NCI-H1417 treated with DMSO at 0.1 percent for 48 hours (cell line): ENCODE measurements at places on chromosomes 1 and 21.

GRCh38 chr1:178094739-178095645, 1.1 kb downstream of the RASAL2 start:
- DNase-seq = no peak

DNA sequence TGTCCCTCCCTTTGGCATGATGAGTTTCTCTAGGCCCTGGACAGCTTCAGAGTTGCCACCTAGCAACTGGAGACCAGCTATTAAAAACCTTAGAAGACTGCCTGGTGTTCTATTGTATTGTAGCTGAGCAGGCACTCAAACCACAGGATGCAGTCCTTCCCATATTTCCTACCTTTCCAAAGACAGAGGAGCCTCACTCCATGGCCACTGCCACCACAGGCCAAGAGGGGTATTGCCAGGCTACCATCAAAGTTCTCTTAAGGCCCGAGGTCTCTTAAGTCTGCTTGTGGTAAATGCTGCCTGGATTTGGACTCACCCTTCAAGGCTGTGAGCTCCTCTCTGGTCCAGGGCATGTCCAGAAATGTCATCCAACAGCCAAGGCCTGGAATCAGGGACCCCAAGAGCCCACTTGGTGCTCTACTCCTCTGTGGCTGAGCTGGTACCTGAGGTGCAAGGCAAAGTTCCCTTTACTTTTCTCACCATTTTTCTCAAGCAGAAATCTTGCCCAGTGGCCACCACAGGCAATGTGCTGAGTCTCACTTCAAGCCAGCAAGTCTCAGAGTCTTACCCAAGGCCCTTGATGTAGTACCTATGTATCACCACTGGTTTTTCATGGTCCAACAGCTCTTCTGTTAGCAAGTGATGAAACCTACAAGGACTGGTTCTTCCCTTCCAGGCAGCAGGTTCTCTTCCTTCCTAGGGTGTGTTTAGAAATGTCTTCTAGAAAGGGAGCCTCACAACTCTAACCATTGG, 269.4 kb downstream of the AMY1C start:
- DNase-seq = no peak

DNA sequence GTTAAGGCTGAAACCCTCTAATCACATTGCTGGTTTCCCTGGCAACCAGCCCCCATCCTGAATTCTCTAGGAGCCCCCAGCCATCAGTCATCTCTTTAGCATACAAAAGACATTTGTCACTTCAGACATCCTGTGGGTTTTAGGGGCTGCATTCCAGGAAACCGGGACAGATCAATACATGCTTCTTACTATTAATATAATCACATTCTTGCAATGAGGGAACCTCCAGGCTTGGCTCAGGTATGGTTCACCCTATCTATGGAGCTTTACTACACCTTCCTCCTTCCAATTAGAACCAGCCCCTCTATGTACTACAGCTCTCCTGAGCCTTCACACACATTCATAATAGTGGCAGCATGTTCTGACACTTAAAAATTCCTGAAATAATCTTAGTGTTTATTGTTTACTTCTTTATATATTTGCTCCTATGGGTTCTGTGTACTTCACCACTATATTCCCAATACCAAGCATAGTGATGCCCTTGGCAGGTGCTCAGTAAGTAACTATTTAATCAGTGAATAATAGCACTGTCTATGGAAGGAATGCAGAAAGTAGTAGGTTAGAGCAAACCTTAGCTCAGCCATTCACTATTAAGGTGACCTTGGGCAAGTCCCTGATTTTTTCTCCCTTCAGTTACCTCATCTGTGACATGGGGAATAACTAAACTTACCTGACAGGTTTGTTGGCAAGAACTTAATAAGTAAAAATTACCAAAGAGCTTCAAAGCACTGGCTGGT, 59.6 kb downstream of the ZNF678 start:
- DNase-seq = no peak

DNA sequence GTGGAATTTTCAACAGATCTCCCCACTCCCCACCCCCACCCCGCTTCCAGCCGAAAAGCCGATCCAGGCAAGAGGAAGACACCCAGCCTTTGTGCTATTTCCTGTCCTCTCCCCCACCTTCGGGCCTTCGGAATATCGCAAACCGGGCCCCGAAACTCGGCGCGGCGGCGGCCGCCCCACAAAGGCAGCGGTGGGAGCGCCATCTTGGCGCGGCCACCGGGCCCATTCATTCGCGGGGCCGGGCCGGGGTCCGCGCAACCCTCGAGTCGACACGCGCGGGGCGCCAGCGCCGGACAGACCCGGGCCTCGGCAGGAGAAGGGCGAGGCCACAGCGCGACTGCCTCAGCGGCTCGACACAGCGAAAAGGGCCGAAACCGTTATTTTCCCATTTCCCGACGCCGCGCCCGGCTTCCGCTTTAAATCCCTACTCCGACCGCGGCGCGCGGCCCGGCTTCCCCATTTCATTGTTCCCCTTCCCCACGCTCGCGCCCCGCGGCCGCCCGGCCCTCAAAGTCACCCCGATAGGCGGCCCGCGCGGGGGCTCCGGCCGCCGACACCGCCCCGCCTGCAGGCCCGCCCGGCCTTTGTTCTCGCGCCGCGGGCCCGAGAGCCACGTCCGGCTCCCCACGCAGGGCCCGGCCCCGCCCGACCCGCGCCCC, 911 bp downstream of the GNB1 start:
- no peak for DNase-seq

GRCh38 chr1:245996811-245997210, 510.3 kb downstream of the SMYD3 start:
- DNase-seq = no peak

DNA sequence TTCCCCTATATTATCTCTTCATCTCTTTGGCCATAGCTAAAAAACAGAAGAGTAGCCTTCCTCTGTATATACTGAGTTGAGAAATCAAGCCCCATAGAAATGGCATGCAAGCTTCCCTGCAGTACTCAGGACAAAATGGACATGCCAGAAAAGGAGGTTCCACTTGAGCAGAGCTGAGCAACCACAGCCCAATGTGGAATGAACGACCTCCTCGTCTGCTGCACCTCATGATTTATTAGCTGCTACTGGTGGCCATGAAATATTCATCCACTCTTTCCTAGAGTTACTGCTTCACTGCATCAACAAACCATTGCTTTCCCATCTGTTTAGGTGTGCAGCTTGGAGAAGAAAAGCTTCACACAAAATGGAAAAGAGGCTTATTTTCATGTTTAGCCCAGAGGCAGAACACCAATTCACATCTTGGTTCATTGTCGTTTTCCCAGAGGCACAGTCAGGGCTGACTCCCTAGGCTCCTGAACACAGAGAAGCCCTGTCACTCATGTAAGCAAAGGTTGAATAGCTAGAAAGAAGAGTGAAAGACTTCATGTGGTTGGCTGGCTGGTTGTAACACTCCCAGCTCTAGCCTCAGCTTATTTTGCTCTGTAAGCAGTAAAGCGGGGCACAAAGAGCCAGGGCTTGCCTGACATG, 148.0 kb downstream of the TSEN15 start:
- DNase-seq = no peak

DNA sequence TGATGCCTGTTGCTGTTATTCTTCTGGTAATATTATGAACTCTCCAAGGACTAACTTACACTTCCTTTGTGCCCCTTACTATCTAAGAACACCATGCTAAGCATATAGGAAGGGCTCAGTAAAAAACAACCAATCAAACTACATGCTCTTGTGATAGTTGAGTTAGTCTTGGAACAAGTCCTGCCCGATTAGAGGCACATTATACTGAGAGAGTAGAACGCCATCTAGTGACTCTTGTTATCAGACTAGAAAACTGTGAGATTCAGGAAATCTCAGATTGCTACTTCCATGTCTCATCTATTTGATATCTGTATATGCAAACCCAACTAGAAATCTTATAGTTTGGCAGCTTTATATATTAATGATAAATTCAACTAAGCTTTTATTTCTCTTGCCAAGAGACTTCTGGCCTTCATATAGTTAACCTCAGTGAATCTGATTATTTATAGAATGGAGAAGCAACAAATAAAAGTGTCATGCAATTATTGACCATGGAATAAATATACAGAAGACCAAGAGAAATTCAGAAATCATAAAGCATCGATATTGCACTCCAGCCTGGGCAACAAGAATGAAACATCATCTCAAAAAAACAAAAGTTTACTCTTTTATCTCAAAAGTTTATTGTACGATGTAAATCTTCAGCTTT, 7.8 kb upstream of the SRRM1 start:
- DNase-seq = peak; percentile 42

GRCh38 chr1:222068937-222069336, 327.0 kb upstream of the DUSP10 start:
- no peak for DNase-seq

DNA sequence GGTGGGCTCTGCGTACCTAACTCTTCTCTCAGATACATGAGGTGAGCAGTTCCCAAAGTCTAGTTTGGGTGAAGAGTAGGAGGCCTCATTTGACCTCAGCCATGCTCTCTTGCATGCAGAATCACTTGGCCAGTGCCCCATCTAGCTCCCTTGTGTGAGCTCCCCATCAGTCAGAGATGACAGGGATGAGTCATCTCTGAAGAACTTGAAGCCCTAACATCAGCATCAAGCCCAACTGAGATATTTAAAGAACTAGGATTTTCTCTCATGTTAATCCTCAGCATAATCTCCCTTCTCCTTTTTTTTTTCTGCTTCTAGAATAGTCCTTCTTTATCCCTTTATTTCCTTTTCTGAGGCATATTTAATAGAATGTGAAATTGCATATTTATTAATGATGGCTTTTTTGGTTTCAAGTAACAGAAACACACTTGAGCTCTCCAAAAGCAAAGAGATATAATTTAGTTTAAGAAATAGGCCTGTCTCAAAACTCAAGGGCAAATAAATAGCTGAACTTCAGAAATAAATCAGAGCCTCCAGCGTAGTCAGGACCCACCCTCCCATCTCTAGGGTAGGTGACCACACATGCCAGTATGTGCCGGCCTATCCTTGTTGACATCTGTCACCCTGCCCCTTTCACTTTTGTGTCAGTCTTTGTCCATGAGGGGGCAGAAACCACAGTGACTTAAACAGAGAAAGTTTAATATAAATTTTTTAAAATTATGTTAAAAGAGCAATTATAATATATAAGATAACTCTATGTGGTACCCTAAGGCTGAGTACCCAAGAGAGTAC, 112.3 kb downstream of the TSEN15 start:
- DNase-seq = no peak

GRCh38 chr1:219398815-219399396, 214.0 kb downstream of the ZC3H11B start:
- no peak for DNase-seq

DNA sequence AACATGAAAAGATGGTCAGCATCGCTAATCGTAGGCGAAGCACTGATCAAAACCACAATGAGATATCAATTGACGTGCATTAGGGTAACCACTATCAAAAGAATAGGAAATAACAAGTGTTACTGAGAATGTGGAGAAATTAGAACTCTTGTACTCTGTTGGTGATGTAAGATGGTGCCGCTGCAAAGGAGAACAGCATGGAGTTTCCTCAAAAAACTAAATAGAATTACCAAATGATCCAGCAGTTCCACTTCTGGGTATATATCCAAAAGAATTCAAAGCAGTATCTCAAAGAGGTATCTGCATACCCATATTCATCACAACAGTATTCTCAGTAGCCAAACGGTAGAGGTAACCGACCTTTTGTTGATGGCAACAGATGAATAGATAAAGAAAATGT, 8.3 kb upstream of the CD101 start:
- DNase-seq = no peak

- no peak for DNase-seq
Measured at GRCh38 chr1:159067699-159068621, 8.6 kb downstream of the AIM2 start.

- DNase-seq = no peak
Measured at GRCh38 chr1:24941564-24941963, 11.5 kb upstream of the RUNX3 start.

DNA sequence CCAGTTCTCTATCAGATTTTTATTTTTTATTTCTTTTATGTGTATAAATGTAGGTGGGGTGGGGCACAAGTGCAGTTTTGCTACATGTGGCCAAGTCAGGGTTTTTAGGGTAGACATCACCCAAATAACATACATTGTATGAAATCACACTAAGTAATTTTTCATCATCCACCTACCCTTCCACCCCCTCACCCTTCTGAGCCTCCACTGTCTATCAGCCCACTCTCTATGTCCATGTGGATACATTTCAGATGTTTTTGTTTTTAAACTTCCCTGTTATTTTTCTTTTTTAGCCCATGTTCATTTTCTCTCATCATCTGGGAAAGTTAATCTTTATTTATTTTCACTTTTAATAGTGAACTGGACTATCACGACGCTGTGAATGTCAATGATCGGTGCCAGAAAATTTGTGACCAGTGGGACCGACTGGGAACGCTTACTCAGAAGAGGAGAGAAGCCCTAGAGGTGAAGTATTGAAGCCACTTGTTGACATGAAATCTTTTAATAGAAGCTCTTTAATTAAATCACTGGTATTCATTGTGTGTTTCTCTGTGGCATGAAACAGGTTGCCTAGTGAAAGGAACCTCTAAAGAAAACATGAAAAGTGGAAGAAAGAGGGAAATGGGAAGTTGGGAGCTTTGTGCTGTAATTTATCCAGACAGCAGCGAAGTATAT, 47.6 kb upstream of the MTR start:
- no peak for DNase-seq

DNA sequence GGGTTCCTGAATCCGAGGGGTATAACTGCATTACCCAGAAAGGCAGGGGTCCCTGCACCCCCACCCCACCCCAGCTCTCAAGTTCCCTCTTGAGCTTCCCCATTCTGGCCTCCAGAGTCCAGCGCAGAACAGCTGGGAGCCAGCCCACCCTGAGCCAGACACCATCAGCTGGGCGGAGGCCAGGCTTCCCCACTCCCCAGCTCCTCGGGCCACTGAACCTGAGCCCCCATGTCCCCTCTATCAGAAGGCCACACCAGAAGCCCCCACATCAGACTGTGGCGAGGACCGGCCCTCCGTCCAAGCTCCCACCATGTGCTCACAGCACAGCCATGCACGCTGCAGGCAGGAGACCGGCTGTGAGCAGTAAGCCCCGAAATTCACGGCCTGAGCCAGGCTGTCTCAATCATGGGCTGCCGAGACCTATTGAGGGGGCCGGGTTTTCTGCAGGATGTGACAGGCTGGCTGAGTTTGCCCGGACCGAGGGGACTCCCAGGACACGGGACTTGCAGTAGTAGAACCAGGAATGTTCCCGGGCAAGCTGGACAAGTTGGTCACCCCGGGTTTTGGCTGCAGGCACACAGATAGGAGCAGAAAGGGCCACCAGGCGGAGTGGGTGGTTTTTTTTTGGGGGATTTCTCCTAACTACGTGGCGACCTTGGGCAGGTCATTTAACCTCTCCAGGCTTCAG, 25.5 kb upstream of the TNFRSF1B start:
- DNase-seq = no peak

GRCh38 chr1:217620814-217621213, 10.1 kb downstream of the GPATCH2 start:
- no peak for DNase-seq

DNA sequence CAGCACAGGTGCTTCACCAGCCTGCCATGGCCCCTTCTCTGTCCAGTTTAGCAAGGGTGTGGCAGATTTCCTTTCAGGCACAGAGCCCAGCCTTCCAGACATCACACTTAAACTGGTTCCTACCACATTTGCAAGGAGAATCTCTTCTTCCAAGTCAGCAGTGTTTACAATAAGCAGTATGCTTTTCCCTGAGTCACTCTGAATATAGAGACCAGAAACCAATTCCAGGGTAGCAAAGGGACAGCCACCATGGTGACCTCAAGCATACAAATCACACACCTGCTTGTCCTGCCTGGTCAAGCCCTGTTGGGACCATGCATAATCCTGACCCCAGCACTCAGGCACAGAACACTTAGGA, 8.7 kb upstream of the CBR3 start:
- DNase-seq = no peak

GRCh38 chr21:40466893-40467483, 380.0 kb downstream of the DSCAM start:
- peak; percentile 42 for DNase-seq

GRCh38 chr1:238226810-238227209, 336.1 kb upstream of the ZP4 start:
- no peak for DNase-seq
